ENCODE measurements at places on chromosomes 5 and 9.

DNA sequence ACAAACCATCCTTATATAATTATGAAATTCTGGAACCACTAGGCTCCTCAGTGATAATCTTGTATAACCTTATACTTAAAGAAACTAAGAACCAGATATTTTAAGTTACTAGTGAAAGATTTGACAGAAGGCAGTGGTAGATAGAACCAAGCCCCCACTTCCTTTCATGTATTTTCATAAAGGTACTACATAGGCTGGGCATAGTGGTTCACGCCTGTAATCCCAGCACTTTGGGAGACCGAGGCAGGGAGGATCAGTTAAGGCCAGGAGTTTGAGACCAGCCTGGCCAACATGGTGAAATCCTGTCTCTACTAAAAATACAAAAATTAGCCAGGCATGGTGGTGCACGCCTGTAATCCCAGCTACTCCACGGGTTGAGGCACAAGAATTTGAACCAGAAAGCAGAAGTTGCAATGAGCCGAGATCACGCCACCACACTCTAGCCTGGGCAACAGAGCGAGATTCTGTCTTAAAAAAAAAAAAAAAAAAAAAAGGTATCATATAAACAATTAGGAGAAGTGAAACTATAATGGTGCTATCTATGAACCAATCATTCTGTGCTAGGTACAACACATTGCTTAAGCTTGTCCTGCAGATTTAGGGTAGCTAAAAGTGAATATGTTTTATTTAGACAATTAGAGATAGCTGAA, 27.9 kb upstream of the DTWD2 start:
- no peak for DNase-seq

DNA sequence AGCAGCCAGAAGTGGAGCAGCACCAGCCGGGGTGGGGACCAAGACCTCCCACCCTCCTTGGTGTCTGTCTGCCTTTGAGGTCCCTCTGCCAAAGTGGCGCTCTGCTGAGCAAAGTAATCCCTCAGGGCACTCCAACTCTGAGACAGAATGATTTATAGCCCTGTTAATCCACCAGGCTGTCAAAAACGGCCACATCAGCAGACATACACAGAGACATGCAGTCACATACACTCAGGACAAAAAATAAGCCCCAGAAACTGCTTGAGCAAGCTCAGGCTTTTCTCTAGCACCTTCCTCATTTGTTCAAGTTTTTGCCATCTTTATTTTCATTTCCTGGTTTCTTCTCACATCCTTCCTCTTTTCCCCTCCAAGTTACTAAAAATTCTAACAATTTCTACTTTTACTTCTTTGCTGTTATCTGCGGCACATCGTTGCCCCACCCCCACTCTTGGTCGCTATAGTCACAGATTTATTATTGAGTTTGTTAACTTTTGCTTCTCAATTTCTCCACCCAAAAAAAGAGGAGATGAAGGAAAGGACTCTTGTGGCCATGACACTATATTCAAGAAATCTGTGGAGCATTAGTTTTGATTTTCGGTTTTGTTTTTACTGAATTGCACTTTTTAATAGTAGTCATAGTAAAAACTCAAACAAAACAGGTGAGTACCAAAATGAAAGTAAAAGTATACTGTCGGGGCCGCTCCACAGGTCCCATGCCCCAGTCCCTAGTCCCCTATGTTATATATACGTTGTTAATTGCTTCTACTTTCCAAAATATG, 17.4 kb upstream of the ADRB2 start:
- DNase-seq = no peak

- DNase-seq = no peak
Observed at GRCh38 chr5:93452255-93452654, 128.8 kb downstream of the NR2F1-AS1 start.

DNA sequence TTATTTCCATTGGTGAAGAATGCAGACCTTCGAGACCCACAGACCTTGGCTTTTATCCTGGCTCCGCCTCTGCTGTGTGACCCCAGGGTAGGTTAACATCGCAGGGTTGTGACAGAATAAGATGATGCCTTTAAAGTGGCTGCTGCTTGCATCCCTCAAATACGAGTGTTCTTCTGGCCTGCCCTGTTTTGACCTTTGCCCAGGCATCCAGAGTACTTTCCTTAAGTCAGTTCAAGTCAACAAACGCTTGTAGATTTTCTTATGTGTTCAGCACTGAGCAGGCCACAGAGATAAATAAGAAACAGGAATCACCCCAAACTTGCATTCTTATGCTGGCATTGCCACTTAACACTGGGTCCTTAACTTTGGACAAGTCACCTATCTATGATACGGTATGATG, 50.2 kb downstream of the GPR21 start:
- no peak for DNase-seq

GRCh38 chr5:8560776-8561175, 691.8 kb downstream of the MTRR start:
- no peak for DNase-seq

- DNase-seq = no peak
Observed at GRCh38 chr5:113283558-113283957, 151.2 kb downstream of the TSSK1B start.

- no peak for DNase-seq
Observed at GRCh38 chr9:112914524-112914923, 23.8 kb upstream of the SLC46A2 start.

DNA sequence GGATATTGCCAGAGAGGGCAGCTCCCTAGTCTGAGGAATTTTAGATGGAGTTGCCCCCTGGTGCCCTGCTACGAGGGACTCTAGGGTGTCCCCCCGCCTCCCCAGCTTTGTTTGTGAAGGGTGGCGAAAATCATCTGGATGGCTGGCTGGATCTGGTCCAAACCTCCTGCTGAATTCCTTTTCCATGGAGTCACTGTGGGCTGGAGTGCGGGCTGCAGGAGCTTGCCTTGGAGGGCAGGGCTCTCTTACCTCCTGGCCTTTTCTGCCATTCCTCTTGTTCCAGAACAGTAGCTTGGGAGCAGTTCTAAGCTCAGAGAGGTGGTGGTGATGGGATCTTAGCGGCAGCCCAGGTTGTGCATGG, 2.1 kb downstream of the SYNPO start:
- DNase-seq = no peak

- no peak for DNase-seq
Observed at GRCh38 chr5:177607115-177607451, 7.2 kb downstream of the B4GALT7 start.

- DNase-seq = no peak
Observed at GRCh38 chr9:121750715-121751623, 99.5 kb downstream of the DAB2IP start.

GRCh38 chr5:133769842-133770241, 157.5 kb upstream of the FSTL4 start:
- DNase-seq = no peak

DNA sequence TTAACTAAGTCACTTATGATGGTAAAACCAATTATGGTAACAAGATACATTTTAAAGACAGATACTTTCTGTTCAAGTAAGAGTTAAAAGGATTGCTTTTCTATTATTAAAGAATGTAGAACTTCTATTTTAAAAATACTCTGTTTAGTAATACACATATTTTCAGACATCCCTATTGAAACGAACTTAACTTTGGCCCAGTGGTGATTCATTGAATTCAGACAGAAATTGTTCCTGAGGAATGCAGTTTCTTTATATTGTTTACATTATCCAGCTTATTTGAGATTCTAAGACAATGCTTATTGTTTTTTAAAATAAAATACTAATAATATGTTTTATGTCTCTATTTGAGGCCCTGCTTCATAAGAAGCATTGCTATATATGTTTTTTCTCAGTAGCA, 816.4 kb downstream of the SEMA5A start:
- no peak for DNase-seq

DNA sequence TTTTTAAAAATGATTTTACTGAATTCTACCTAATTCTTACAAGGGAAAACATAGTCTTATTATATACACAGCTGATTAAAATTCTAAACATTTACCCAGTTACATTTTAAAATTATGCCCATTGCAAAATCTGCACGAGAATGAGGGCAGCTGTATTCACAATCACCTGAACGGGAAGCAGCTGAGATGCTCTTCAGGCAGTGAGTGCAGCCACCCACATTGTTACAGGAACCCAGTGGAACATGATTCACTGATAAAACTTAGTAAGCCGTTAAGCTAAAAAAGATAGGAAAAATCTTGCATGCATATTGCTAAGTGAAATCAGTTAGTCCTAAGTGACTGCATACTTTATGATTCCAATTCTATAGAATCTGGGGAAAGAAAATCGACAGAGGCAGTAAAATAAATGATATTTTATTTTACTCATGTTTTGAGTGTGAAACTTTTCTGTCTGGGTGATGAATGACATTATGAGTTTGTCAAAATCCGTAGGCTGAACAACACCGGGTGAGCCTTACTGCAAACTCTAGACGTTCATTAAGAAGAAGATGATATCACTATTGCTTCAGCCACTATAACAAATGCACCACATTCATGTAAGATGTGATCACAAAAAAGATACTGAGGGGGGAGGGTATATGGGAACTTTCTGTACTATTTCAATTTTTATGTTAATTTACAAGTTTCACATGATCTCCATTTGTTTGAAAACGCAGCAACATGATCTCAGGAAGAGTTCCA, 39.1 kb upstream of the FLT4 start:
- no peak for DNase-seq

DNA sequence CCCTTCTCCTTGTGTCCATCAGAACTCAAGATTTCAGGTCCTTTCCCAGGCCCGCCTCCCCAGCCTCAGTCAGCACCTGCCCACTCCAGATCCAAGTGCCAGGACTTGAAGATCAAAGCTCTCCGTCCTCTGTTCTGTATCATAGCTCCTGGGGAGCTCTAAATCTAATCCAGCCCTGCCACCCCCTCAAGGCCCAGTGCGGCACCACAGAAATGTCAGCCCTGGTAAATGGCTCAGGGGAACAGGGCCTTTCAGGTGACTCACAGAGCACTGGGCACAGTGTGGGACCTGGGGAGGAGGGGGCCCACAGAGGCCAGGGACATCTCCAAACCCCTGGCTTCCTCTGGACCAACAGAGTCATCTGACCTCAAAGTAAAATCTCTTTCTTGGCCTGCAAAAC, 6.0 kb downstream of the CSF2 start:
- DNase-seq = no peak

DNA sequence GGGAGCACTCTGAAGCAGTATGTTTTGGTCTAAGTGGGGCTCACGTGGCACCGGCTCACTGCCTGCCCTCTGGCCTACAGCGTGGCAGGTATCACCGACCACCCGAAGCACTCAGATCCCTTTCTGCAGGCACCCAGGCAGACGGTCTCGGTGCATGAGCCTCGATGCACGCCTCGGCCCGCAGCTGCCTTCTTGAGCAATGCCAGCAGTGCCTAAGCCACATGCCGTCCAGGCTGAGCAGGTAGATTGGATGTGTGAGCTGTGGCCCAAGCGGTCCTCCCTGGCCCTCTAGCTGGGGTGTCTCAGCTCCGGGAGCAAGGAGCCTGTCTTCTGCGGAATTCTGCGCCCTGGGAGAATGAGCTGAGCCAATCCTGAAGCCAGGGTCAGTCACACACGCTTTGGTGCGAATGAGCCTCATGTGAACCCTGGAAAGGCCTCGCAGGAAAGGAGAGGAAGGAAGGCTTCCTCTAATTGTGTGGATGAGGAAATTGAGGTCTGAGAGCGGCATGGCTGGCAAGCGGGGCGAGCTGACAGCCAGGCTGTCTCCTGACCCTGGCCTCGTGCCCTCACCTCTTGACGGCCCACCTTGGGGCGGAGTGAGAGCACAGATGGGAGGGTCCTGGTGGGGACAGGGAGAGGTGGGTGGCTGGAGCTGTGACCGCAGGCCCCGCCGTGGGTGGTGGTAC, 14.4 kb downstream of the RXRA start:
- no peak for DNase-seq

- DNase-seq = no peak
Observed at GRCh38 chr5:27474047-27474309, 435.6 kb upstream of the CDH9 start.

DNA sequence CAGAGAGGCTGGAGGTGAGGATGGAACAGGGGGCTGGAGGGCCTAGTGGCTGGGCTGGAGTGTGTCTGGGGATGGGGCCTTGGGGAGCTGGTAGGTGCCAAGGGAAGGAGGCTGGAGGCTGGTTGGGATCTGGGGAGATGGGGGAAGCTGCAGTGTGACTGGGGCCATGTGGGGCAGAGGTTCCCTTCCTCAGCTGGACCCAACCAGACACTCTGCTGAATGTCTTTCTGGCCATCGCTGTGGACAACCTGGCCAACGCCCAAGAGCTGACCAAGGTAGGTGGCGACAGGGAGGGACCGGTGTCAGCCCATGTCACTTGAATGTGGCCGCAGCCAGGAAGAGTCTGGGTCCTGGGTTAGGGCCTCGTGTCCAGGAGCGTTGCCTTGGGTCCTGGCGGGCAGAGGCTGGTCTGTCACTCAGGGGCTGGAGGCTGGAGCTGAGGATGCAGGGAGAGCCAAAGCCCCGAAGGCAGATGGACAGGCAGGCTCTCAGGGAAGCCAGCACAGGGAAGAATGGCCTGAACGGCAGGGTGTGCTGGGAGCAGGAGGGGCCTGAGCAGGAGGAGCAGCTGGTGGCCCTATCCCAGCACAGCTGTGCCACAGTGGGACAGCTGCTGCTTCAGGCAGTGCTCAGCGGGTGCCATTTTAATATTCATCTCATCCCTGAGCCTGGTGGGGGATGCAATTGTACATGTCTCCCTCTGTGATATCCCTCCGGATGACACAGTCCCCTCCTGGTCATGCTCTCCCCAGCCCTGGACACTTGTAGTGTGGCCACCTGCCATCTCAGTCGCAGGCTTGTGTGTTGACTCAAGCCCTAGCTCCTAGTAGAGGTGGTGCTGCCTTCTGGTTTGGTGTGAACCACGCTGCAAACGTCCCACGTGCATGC, 132.5 kb downstream of the CACNA1B start:
- DNase-seq = no peak

DNA sequence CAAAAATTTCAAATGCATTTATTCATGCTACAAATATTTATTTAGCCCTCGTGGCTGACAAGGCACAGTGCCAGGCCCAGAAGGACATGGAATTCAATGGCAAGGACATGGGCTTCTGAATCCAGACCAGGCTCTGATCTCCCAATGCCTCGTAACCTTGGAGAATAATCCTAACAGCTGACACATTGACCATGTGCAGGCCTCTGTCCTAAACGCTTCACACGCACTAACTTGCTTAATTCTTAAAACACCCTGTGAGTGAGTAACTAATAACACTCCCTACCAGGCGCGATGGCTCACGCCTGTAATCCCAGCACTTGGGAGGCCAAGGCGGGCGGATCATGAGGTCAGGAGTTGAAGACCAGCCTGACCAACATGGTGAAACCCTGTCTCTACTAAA, 33.2 kb downstream of the MYO10 start:
- DNase-seq = no peak

DNA sequence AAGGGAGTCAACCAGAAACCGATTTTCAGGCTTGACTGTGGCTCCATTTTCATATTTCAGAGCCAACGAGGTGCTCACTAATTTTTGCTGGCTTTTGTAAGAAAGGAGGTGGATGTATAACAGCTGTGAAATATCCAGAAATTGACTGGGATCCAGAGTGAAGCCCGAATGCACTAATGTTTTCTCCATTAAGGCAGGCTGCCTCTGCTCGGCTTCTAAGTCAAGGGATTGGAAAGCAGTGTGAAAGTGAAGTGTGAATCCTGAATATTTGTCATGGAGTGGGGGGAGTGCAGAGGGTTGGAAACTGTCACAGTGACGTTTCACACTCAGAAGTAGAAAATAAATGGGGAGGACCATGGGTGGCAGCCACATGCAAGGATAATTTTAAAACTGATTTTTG, 237.4 kb downstream of the GOLPH3 start:
- no peak for DNase-seq
